Stimulated activated CD4-positive, alpha-beta T cell treated with anti-CD3 and anti-CD28 coated beads, Interleukin-4, amount 100 ng/mL, for 4 hours (primary cell): ENCODE measurements at places on chromosomes 6 and 20.
A peak's percentile ranks its signal among the peaks of the same experiment; 100 is the strongest.

DNA sequence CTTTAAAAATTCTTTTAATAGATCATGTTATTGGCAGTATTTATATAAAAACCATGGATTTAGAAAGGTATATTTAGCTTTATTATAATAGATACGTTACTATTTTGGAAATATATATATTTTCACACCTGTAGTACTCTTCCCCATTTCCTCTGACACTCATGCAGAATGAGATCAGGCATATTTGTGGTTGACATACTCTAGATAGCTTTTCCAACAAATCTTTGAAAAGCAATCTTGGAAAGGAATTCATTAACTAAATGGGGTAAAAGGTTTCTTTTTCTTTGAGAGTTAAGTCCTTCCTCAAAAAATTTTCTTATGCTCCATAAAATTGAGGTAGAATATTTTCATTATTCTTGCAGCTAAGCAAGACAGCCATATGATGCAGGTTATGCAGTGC lies 14.5 kb downstream of the ASF1A start:
- no peak for DNase-seq

DNA sequence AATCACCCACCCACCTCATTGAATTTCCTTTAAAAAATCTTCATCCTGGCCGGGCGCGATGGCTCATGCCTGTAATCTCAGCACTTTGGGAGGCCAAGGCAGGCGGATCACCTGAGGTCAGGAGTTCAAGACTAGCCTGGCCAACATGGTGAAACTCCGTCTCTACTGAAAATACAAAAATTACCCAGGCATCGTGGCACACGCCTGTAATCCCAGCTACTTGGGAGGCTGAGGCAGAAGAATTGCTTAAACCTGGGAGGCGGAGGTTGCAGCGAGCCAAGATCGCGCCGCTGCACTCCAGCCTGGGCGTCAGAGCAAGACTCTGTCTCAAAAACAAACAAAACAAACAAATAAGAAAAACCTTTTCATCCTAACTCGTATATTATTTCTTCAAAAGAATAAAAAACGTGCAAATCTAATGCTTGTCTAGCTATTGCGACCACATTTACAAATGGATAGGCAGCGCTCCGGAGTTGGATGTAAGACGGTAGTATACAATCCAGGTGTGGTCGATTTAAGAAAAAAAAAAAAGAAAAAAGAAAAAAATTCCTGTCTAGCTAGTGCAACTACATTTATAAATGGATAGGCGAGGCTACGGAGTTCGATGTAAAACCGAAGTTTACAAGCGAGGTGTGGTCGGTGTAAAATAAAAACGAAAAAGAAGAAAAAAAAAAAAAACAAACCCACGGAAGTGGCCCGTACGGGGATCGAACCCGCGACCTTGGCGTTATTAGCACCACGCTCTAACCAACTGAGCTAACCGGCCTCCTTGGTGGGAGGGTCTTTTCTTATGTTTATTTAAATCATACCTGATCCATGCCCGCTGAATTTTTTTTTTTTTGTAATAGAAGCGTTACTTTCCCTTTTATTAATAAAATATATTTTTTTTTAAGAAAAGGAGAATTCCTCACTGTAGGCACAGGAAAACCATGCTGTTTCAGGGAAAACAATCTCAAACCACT lies 70.7 kb upstream of the PRSS16 start:
- peak; percentile 72 for DNase-seq

GRCh38 chr6:122696853-122697252 lies 82.7 kb upstream of the FABP7 start:
- no peak for DNase-seq

- peak; percentile 55 for DNase-seq
These were observed 252.0 kb downstream of the HIVEP2 start for GRCh38 chr6:142692942-142693341.

DNA sequence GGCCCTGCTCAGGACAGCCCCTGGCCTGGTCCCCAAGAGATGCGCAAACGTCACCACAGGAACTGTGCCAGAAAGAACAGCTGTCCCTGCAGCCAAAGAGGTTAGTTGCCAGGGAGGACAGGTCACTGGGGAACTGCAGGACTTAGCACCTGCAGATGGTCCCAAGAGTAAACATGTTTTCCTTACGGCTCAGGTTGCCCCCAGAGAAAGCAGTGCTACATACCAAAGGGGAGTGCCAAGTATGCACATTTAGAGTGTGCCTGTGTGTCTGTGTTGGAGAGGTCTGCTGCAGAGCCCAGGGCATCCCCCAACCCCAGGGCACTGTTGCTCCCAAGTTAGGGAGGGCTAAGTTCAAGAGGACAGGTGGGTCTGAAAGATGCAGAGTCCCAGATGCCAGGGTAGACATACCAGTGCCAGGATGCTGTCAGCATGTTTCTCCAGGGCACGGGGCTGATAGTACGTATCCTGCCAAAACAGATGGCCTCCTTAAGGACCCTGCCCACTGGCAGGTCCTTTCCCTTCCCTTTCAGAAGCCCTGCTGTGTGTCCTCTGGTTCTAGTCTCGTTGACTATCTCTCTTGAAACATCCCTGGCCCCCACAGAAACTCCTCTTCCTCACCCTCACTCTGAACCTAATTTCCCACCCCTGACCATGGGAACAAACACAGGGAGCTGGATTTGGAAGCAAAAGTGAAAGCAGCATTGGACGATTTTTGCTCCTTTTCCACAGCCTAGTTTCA lies 1.3 kb downstream of the ABHD16A start:
- DNase-seq: no peak

DNA sequence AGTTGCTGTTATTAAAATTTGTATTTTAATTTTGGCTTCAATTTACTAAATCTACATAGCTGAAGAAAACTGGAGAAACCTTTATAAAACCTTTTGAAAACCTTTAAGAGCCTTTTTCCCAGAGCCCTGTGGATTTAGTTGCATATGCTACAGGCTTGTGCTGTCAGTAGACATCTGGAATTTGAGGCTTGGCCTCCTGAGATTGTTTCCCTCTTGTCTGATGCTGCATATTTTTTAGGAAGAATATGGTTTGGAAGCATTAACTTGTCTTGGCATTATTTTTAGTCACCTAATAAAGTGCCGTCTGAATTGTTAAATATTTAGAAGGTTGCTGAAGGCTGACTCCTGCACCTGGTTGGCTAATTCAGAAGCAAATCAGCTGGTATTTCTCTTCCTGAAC lies 369.4 kb downstream of the UTRN start:
- no peak for DNase-seq

DNA sequence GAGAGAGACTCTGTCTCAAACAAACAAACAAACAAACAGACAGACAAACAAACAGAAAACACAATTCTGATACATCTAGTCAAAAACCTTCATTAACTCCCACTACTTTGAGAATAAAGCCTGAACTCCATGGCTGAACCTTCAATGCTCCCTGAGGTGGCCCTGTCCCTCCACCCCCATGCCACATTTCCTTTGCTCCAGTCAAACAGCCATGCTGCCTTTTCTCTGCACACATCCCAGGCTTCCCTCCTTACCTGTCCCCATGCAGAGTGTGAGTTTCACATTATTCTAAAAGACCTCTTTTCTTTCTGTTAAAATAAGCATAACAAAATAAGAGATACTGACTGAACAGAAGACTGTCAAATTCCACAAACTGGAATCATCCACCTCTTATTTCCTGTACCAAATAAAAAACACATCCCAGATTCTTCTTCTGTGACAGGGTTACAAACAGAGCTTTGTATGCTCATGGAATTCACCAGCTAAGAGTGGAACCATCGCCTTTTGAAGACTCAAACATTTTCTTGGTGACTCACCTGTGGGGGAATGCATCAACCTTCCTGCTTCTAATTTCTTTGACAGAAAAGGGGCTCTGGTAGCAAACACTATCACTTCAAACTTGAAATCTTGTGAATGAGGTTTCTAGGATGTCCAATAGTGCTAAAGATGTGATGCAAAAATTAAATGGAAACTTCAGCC lies 71.0 kb upstream of the SLC22A16 start:
- no peak for DNase-seq

DNA sequence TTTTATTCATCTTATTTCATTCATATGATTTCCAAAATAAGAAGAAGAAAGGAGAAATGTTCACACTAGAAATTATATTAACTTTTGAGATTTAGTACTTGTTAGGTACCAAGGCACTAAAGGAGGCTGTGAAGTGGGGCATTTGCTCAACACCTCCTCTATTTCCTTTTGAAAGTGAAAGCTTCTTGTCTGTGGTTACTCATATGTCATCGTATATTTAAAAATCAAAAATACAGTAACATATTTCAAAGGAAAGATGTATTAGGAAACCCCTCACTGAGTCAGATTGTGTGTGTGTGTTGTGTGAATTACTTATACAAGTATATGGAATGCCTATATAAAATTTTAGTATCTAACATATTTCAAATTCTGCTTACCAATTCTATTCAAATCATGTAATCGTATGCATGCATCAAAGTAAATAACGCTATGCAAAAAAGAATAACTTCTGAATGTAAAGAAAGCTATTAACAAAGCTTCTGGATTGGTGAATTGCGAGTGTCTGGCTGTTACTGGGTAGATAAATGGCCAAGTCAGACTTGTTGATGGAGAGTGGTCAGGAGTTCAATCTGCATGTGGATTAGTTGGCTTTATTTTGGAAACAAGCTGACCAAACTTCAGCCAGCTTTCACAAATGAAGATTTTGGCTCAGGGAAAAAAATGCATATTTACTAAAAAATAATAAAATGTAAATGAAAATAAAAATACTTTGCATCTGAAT lies 70.9 kb downstream of the PACRG start:
- DNase-seq: no peak

DNA sequence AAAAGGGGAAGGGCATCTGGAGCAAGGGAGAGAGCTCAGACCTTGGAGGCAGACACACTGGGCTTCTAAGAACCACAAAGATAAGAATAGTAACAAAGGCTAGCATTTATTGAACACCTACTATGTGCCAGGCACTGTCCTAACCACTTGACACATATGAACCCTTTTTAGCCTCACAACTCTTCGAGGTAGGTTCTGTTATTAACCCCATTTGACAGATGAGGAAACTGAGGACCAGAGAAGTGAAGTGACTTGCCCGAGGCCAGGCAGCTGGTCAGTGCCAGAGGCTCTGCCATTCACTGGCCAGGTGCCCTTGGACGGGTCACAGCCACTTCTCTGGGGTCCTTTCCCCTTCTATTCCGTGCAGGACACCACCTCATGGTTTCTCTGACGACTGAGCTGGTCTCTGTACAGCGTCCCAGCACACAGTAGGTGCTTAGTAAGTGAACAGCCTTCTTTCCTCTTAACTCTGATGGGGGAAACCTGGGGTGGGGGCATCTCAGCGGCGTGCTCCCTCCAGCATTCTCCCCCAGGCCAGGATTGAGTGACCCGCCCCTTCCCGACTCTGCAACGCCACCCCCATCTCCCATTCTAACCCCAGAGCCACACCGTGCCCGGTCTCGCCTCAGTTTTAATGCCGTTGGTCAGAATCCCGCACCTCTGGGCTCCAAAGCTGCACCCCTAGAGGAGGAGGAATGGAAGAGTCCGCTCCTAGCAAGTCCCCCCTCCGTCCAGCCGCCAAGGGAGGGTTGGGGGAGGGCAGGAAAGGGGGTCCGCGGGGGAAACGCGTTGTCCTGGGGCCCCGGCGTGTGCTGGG lies 55.7 kb downstream of the CD40 start:
- DNase-seq: no peak

GRCh38 chr6:136307351-136307750 lies 17.7 kb upstream of the BCLAF1 start:
- DNase-seq: no peak

DNA sequence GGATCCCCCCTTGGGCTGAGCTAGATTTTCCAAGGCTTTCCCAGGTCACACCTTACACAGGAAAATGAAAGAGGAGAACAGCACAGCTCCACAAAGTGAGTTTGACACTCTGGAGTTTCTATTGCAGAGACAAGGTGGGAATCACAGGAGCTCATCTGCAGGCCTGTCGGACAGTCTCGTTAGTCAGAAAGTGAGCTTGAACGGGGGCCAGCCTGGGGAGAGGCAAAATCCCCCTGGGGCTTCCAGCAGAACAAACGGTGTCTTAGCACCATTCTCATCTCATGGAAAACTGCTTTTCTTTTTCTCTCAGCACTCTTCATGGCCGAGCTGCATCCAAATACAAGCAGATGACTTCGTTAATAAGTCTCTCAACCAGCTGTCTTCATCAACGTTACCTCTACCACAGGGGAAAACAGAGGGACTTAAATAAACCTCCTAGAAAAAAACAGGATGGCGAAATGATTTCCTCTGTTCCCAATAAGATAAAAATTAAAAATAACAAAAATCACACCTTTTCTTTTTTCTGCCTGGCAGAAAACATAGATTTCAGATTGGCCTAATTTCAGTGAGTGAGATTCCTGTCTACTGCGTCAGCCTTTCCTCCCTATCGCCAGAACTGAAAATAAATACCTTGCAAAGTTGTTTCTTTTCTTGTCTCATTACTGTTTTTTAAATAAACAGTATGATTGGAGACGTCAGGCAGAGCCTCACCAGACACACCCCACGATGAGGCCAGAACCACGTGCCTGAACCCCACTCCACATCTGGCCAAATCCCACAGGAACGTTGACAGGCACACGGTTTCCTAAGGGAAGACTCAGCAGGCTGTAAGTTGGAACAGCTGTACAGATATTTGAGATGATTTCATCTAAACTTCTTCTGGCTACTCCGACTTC lies 219.0 kb downstream of the TTLL2 start:
- no peak for DNase-seq

DNA sequence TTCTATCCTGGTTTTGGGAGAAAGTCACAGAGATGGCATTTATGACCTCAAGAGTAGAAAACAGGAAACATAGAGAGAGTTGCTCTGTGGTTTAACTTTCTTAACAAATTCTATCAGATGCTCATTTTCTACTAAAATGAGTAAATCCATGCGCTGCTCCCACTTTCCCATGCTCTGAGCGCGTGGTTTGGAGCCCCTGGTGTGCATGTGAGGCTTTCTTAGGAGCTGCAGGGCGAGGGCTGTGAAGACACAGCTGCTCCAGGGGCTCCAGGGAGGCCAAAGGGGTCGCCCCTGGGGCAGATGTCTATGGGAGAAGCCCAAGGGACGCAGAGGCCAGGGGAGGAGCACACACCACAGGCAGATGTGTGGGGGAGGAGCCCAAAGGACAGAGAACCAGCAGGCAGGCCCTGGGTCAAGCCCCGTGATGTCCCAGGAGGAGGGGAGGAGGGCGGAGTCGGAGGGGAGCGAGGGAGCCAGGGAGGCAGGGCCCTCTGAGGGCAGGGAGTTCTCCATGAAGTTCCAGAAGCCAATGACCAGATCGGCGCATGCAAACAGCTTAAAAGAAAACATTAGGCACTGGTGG lies 122.9 kb downstream of the IRF4 start:
- DNase-seq: no peak

GRCh38 chr6:116251568-116252384 lies 2.1 kb downstream of the TSPYL4 start:
- no peak for DNase-seq

- DNase-seq: no peak
These were observed 194.8 kb downstream of the CDKAL1 start for GRCh38 chr6:20729086-20729485.

DNA sequence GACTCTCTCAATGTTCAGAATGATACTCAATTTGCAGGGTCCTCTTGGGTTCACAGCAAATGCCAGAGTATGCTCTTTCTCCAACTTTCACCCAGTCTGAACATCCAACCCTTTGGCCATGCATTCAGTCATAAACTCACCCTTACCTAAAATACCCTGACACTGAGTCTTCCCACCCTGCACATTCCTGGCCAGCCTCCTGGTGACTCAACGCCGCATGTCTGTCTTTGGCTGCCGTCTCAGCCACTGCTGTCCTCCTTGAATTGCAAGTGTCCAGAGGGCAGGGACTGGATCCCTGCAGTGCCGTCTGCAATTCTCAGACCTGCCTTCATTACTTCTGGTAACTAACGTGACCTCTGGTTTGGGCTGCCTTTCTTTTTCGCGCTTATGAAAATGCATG lies 593.4 kb downstream of the QKI start:
- no peak for DNase-seq

- no peak for DNase-seq
These were observed 155.1 kb upstream of the MMS22L start for GRCh38 chr6:97438011-97438671.

- no peak for DNase-seq
These were observed 298.5 kb upstream of the JAG1 start for GRCh38 chr20:10972219-10972860.
